ENCODE measurements at places on chromosomes 7 and 10. TPM values are rescaled to one million over a fixed set of nuclear protein-coding genes. Genes with fewer than 3 reads are reported as not detected.

Gene ADAM12
- total RNA-seq, result 0.07 TPM

Gene FBXO24
- total RNA-seq, result 1.5 TPM

Gene FLNC
- not detected for total RNA-seq

Gene EBLN1
- total RNA-seq, result not detected

Gene RBP3
- not detected for total RNA-seq

Gene CNNM1
- 1.2 TPM for total RNA-seq

Gene AS3MT
- total RNA-seq, result 0.58 TPM

Gene MRLN
- not detected for total RNA-seq

Gene OPN4
- not detected for total RNA-seq

Gene TFPI2
- not detected for total RNA-seq

Gene IDI2
- not detected for total RNA-seq

Gene ACTL6B
- not detected for total RNA-seq

Gene TWIST1
- total RNA-seq, result 0.14 TPM

Gene CDK1
- total RNA-seq, result 99.7 TPM

Gene ZP3
- total RNA-seq, result 8.0 TPM

Gene TRIL
- total RNA-seq, result not detected

Gene LRRTM3
- total RNA-seq, result not detected

Gene OR13A1
- total RNA-seq, result not detected

Gene CAMK2B
- total RNA-seq, result not detected

Gene PTF1A
- total RNA-seq, result not detected

Gene AKR1C1
- 0.91 TPM for total RNA-seq

Gene AKR1D1
- not detected for total RNA-seq

Gene ING3
- 22.6 TPM for total RNA-seq

Gene CDK5
- total RNA-seq, result 17.5 TPM

All from activated naive CD4-positive, alpha-beta T cell treated with anti-CD3 and anti-CD28 coated beads, Interleukin-2, amount 10 ng/mL, durations not matched to agents 5 hours and 36 hours (primary cell).